ENCODE measurements at places on chromosomes 4 and X.

GRCh38 chr4:70158576-70158975 is 4.5 kb downstream of the PRR27 start:
- DNase-seq, result no peak

- no peak for DNase-seq
Measured at GRCh38 chrX:28398342-28398741, 188.9 kb upstream of the IL1RAPL1 start.

DNA sequence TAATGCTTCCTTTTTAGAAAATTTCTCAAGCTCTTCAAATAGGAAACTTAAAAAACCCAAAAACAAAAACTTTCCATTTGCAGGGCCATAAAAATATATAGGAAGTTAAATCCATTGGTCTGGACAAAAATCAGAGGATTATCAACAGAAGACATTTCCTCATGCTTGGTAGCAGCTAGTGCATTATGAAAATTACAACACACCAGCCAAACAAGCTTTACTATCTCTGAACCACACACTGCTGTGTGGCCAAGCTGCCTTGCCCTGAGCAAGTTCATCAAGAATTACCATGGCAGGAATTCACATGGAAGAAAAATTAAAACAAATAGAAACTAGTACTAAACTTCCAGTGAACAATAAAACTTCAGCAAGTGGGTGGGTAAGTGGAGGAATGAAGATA is 3.6 kb downstream of the USP46 start:
- DNase-seq, result no peak

- DNase-seq, result no peak
Measured at GRCh38 chr4:127284236-127284635, 348.5 kb upstream of the INTU start.

DNA sequence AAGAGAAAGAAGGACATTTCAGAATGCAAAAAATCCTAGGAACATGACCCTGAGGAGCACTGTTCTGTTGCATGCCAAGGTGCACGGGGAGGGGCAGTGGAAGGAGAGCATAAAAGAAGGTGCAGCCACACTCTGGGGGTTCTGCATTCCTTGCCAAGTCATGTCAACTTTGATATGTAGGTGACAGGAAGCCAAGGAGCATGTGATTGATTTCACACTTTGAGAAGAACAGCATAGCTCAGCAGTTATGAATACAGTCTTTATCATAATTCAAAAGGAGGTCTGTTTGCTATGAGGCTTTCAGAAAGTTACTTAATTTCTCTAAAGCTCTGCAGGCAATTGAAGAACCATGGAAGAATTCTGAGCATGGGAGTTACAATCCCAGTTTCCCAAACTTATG is 50.6 kb downstream of the SCFD2 start:
- DNase-seq, result no peak
